Tibial artery (tissue), 4 donors: ENCODE measurements at places on chromosomes 16 and 17.

- DNase-seq = no peak
These were observed 15.0 kb downstream of the CACNG1 start for GRCh38 chr17:67059372-67059771.

DNA sequence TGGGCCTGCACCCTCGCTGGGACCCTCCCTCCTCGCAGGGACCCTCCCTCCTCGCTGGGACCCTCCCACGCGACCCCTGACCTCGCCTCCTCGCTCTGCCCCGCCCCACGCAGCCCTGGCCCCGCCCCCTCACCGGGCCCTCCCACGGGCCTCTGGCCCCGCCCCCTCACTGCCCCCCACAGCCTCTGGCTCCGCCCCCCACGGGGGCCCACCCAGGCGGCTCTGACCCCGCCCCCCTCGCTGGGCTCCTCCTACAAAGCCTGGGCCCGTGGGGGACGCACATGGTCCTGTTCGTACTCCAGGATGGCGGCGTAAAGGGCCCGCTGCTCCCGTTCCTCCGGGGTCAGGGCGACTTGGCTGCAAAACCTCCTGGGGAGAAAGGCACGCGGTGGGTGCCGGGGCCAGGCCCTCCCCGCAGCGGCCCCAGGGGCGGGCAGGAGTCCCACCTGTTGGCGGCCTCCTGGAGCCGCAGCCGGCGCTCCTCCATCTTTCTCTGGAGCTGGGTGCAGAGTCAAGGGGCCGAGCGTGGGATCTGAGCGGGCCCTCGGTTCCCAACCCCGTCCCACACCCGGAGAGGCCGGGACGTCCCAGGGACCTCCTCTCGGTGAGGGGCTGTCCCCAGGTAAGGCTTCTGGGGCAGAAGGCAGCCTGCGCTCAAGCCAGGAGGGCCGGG, 9.0 kb downstream of the VPS9D1 start:
- DNase-seq = no peak

DNA sequence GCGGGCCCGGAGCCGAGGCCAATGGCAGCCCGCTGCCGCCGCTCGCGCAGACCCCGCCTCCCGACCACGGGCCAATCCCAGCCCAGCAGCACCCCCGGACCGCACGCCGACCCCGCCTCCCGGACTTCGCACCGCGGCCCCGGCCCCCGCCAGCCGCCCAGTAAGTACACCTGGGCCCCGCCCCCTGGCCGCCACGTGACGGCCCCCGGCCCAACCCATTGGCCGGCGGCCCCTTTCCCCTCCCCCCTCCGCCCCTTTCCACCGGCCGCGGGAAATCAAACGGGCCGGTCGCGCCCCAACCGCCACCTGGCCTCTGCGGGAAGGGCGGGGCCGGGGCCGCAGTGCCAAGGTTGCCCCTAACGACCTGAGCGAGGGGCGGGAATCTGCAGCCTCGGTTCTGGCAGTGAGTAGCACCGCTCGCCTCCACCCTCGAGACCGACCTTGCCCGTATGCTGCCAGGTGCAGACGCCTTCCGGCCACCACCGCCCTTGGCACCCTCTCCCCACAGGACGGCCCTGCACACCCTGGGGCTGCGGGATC, at the start of gene YBX2:
Gene YBX2, minus strand, starts transcription at position 26 of the 540 bp plus-strand sequence. CDS start 139 bp downstream, outside the sequence.
- DNase-seq = no peak

DNA sequence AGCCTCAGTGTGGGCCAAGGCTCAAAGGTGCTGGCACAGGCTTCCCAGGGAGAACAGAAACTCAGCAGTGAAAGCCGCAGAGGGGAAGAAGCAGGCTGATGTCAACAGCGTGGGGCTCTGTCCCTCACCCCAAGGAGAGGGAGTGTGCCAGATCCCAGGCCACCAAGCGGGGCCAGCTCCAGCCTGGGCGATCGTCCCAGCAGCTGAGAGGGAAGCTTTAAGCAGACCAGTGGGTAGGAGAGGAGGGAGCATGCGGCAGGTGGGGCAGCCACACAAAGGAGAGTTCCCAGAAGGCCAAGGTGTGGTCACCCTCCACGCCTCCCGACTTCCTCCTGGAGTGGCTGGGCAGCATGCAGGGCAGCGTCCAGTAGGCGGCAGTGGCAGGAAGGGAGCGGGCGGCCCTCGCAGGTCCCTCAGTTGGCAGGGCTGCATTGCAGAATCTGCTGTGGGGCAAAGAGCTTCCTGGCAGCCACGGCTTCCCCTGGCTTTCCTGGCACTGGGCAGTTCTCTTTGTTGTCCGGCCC, 6.0 kb downstream of the SYNGR2 start:
- DNase-seq = peak; percentile 80

GRCh38 chr17:78777881-78778280, 4.2 kb downstream of the CYTH1 start:
- no peak for DNase-seq

DNA sequence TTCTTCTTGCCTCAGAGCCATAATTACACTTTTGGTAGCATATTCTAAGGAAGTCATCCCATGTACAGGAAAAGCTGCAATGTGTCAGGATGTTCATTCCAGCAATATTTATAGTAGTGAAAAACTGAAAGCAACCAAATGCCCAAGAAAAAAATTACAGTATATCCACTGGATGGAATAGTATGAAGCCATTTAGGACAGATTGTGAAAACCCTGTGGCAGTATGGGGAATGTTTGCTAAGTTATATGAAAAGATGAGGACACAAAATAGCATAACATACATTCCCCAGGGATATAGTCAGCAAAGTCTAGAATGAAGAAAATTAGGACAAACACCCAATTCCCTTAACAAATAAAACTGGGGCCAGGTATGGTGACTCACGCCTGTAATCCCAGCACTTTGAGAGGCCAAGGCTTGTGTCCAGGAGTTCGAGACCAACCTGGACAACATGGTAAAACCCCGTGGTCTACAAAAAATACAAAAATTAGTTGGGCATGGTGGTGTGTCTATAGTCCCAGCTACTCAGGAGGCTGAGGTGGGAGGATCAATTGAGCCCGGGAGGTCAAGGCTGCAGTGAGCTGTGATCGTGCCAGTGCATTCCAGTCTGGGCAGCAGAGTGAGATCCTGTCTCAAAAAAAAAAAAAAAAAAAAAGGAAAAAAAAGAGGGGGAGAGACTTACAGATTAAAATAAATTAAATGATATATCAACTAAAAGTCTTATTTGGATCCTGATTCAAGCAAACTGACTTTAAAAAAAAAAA, 2.3 kb downstream of the LRRC3C start:
- no peak for DNase-seq

GRCh38 chr16:14378131-14378551, 251.9 kb downstream of the PARN start:
- no peak for DNase-seq

DNA sequence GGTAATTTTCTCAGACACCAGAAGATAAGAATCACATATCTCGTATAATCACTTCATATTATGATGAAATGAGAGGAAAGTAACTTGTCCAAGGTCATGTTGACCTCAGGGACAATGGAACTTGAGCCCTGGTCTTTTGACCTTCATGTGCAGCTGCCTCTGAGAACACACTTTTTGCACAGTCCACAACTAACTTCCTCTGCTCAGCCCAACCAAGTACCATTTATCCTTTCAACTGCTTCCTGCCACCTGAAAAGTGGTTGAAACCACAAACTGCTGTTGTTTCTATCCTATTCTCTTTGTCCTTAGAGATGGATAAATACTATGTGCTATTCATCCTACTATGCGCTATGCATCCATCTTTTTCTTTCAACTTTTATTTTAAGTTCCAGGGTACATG, 2.3 kb upstream of the CCL1 start:
- DNase-seq = no peak
